ENCODE measurements at places on chromosomes 4 and X.
A peak's percentile ranks its signal among the peaks of the same experiment; 100 is the strongest.

DNA sequence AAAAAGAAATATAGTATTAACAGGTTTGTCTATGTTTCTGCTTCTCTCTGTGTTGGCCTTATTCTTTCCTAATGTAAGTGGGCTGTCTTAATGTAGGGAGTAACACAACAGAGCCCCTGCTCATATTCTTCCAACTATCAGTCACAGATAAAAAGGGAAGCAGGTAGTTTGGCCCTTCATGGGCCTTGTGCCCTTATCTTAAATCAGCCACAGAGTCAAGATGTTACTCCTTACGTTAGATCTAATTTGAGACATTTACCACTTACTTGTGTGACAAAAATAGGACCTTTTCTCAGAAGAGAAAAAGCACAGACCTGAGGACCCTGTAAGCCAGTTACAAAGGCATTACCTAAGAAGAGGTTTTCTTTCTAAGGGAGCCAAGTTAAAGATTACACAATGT, 589.0 kb downstream of the GRXCR1 start:
- no peak for DNase-seq

GRCh38 chr4:71004281-71004851, 10.9 kb downstream of the DCK start:
- DNase-seq: no peak

- DNase-seq: no peak
Observed at GRCh38 chrX:34612036-34612435, 45.0 kb downstream of the TMEM47 start.

DNA sequence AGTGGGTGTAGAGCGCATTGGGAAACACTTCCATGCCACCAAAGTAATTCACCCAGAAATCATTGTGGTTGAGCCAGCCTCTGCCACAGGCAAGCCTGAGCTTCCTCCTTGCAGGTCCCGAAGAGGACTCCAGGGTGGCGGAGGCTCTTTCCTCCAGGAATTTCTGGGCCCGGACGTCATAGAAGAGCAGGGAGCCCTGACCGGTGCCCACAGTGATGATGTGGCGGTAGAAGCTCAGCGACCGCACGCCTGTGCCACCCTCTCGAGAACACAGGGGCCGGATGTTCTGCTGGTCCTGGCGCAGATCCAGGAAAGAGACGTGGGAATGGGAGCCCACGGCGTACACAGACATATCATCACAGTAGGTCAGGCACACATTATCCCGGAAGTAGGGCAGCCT, 1.3 kb downstream of the DCAF12L1 start:
- no peak for DNase-seq

DNA sequence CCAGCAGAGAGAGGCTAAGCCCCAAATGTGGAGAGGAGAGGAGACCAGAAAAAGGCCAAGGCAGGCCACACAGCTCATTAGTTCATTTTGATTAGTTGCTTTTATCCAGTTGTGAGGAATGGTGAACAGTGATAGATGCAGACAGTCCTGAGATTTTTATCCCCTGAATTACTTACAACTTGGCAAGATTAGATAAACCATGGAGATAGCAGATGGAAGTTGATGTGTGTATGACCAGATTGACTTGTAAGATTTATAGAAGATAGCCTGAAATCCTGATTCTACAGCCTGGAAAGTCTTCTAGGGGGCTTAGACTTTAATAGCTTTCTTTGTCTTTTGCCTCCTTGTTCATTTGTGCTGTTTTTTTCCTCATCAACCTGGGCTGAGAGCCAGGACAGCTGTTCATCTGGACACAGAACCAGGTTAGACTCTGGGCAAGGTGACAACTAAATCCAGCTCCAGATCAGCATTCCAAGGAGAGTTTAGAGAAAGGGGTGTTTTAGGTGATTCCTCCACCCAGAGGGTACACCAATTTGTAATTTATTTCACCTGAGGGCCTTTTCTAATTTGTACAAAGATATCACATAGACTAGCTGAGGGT, 215.5 kb downstream of the SPATA18 start:
- DNase-seq: no peak

GRCh38 chr4:80011636-80012236, 61.3 kb downstream of the ANTXR2 start:
- no peak for DNase-seq

- DNase-seq: no peak
Observed at GRCh38 chrX:106976416-106976815, 23.6 kb downstream of the MORC4 start.

DNA sequence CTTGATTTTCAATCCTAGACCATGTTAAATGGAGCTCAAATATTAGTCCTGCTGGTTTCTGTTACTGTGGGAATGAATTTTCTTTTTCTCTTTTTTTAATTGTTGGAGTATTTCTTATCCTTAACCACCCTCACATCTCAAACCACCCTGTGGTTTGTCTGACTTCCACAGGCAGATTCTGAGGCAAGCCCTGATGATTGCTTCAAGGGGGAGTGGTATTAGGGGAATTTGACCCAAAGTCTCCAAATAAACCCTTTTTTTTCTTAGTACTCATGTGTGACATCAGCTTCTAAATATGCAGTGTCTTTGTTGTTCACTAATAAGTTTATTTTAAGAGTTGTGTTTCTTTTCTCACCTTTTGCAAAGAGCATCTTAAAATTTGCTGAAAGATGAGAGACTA, 810.3 kb downstream of the IL1RAPL1 start:
- DNase-seq: no peak

DNA sequence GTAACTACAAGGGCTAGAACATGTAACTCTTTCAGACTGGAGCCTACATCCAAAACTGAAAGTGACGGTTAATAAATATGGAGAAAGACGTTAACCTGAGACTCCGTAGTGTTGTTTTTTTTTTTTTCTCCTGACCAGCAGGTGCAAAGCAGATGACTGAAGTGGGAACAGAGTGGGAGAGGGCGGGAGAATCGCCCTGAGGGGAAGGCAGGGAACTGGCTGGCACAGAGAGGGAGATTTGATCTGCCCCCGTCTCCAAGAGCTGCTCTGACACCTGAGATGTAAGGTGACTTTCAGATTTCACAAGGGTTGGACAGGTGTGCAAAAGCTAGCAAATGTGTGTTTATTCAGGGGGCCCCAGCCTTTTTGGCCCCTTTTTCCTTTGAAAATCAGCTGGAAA, 180.2 kb downstream of the PALLD start:
- DNase-seq: no peak

- no peak for DNase-seq
Observed at GRCh38 chr4:154877110-154877760, 96.2 kb downstream of the RBM46 start.

GRCh38 chr4:85548841-85549240, 73.9 kb downstream of the ARHGAP24 start:
- no peak for DNase-seq

GRCh38 chr4:82797405-82798111, 1.0 kb downstream of the SCD5 start:
- DNase-seq: no peak

GRCh38 chr4:13445841-13446790, 38.0 kb downstream of the RAB28 start:
- no peak for DNase-seq

DNA sequence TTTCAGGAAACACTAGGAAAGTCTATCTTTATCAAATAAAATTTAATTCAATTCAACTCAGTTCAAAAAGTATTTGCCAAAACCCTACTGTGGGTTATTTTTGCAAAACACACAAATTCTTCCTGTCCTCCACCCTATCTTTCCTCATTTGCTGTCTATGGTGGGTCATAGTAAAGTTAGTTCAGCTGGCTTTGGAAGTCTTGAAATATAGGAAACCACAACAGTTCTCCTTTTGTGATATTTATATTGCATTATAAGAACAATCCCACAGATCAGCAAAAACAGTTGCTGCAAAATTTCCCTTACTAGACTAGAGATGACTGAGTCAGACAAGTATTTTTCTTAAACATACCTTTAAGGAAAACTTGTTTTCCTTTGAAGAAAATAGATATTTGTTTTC, 22.2 kb downstream of the CYBB start:
- peak; percentile 89 for DNase-seq

- DNase-seq: peak; percentile 5
Observed at GRCh38 chr4:145132511-145133098, 34.5 kb downstream of the ABCE1 start.

DNA sequence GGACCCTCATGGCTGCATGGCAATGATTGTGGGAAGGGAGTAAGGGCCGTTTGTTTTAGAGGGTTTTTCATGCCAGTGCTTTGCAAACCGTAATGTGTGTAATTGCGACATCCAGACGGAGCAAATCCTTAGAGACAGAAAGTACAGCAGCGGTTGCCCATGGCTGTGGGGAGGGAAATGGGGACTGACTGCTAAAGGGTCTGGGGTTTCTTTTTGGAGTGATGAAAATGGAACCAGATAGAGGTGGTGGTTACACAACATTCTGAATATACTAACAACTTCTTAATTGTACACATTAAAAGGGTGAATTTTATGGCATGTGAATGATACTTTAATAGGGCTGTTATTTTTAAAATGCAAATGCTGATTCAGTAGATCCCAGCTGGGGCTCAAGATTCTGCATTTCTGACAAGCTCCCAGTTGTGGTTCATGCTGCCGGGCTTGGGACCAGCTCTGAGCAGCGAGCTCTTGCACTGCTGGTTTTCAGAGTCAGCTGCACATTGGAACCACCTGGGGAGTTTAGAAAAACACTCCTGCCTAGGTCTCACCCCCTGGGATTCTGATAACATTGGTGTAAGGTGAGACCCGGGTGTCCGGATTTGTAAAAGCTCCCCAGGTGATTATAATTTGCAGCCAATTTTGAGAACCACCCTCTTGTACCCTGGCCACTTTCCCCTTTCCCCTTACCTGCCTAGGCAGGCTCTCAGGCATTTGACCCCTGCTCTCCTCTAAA, 47.7 kb downstream of the PRPS1 start:
- DNase-seq: peak; percentile 57

- DNase-seq: peak; percentile 13
Observed at GRCh38 chrX:34379891-34380290, 247.8 kb upstream of the FAM47A start.

- DNase-seq: no peak
Observed at GRCh38 chr4:110540982-110541451, 65.1 kb downstream of the ENPEP start.

- DNase-seq: peak; percentile 12
Observed at GRCh38 chr4:104749062-104749461, 254.4 kb upstream of the CXXC4 start.

- DNase-seq: no peak
Observed at GRCh38 chr4:68466751-68467150, 19.5 kb downstream of the TMPRSS11E start.

DNA sequence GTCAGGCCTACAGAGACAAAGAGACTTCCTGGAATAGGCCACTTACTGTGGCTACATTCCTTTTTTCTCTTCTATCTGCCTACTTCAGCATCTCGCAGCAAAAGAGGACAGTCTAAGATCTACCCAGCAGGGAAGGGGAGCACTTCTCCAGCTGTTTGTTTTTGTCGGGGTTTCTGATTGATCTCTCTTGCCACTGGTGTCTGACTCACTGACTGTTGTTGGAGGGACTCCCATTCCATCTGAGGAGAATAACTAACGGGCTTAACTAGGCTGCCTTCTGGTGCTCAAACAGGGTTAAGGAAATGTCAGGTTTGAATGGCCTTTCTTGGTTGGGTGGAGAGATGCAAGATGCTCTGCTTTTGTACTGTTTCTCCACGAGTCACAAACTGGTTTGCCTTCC, 100.2 kb upstream of the TMEM164 start:
- DNase-seq: no peak

DNA sequence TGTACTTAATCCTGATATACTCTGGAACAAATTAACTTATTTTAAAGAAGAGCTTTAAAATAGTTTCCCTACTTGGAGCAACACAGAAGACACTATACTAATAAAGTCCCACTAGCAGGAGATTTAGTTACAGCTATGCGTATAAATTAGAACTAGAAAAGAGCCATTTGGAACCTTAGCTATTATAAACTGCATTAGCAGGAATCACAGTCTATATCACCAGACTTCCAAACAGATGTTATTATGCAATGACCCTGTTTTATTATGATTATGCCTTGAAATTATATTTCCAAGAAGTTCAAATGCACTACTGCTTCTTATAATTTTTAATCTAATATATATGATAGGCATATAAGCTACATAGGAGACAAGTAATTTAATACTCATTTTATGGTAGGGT, 95.5 kb upstream of the WDR44 start:
- DNase-seq: no peak

DNA sequence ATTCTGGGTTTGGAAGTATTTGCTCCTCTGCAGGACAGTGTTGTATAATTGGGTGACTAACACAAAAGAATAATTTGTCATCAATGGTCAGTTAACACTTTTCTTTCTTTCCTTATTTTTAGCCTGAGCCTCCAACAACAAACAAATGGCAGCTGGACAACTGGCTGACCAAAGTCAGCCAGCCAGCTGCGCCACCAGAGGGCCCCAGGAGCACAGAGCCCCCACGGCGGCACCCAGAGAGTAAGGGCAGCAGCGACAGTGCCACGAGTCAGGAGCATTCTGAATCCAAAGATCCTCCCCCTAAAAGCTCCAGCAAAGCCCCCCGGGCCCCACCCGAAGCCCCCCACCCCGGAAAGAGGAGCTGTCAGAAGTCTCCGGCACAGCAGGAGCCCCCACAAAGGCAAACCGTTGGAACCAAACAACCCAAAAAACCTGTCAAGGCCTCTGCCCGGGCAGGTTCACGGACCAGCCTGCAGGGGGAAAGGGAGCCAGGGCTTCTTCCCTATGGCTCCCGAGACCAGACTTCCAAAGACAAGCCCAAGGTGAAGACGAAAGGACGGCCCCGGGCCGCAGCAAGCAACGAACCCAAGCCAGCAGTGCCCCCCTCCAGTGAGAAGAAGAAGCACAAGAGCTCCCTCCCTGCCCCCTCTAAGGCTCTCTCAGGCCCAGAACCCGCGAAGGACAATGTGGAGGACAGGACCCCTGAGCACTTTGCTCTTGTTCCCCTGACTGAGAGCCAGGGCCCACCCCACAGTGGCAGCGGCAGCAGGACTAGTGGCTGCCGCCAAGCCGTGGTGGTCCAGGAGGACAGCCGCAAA, 106.0 kb downstream of the KLHL8 start:
- no peak for DNase-seq

DNA sequence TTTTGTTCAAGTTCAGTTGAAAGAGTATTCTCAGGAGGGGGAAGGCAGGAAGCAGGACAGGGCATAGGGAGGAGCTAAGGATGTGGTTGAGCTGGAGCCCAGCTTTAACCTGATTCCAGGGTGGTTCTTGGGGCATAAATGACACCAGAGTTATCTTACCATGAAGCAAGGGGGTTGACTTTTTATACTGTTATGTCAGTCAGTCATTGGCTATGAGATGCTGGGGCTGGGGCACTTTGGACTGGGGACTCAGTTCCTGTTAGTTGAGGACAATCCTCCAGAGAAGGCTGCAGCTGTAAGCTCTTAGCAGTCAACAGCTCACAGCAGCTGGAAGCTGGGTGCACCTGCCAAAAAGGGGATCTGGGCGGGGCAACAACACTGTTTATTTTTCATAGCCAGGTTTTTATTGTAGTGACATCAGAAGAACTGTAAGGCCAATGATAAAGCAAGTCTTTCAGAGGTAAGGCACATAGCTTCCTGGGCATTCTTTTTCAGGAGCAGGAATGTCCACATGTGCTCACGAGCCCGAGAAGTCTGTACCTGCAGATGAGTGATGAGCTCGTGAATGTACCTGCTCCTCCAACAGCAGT, 78.5 kb downstream of the MID1IP1 start:
- no peak for DNase-seq

- DNase-seq: no peak
Observed at GRCh38 chr4:123362103-123362502, 34.5 kb upstream of the SPRY1 start.

GRCh38 chr4:72031868-72032608, at the start of gene NPFFR2:
Gene NPFFR2 (plus strand): TSS chr4:72032000. CDS start chr4:72128592, 96,592 bp downstream.
- DNase-seq: no peak

All from inflammatory macrophage treated with lipopolysaccharide for 4 hours (primary cell).